ENCODE measurements at places on chromosomes 5 and 9. TPM values are rescaled to one million over a fixed set of nuclear protein-coding genes. Genes with fewer than 3 reads are reported as not detected.

The LHX3 gene
- polyA plus RNA-seq, result not detected

The ACER2 gene
- polyA plus RNA-seq, result 0.99 TPM

The PCA3 gene
- 0.83 TPM for polyA plus RNA-seq

The RALGPS1 gene
- 8.8 TPM for polyA plus RNA-seq

The NFX1 gene
- 31.2 TPM for polyA plus RNA-seq

The VDAC1 gene
- 229 TPM for polyA plus RNA-seq

The PCDHGA9 gene
- polyA plus RNA-seq, result 4.3 TPM

The CHSY3 gene
- 6.8 TPM for polyA plus RNA-seq

The OTP gene
- not detected for polyA plus RNA-seq

The CNTFR gene
- 67.9 TPM for polyA plus RNA-seq

The GABRG2 gene
- polyA plus RNA-seq, result not detected

The UNC13B gene
- 20.9 TPM for polyA plus RNA-seq

- DNase-seq, result no peak
These were observed 92.9 kb upstream of the RASGRF2 start for GRCh38 chr5:80867233-80867632.

DNA sequence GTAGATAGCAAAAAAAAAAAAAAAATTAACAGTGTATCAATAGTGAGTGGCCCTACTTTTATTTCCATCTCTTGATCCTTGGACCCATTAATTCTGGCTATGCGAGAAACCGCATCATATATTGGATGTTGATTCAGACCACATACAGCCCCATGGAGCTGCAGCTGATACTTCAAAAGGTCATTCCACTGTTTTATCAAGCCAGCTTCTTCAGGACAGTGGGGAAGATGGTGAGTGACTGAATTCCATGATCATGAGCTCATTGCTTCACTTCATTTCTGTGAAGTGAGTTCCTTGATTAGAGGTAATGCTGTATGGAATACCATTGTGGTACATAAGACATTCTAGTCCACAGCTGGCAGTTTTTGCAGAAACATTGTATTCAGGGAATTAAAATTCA is 222.9 kb upstream of the MEF2C start:
- DNase-seq, result no peak

GRCh38 chr5:45038366-45038987 is 229.7 kb downstream of the MRPS30 start:
- DNase-seq, result peak; percentile 15

DNA sequence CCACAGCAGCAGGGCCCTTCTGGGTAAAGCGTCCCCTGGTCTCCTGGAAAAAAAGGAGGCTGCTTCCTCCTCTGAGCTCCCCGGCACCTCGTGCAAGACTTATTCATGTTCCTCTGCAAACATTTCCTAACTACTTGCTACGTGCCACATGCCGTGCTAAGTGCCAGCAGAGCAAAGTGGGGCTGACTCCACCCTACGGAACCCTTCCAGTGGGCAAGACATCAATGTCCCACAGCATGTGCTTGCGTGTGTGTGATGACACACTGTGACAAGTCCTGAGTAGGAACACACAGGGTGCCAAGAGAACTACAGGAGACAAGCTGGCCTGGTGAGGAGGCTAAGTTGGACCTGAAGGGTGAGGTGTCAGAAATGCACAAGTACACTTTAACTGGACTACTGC is 57.4 kb downstream of the SEMA4D start:
- DNase-seq, result no peak

DNA sequence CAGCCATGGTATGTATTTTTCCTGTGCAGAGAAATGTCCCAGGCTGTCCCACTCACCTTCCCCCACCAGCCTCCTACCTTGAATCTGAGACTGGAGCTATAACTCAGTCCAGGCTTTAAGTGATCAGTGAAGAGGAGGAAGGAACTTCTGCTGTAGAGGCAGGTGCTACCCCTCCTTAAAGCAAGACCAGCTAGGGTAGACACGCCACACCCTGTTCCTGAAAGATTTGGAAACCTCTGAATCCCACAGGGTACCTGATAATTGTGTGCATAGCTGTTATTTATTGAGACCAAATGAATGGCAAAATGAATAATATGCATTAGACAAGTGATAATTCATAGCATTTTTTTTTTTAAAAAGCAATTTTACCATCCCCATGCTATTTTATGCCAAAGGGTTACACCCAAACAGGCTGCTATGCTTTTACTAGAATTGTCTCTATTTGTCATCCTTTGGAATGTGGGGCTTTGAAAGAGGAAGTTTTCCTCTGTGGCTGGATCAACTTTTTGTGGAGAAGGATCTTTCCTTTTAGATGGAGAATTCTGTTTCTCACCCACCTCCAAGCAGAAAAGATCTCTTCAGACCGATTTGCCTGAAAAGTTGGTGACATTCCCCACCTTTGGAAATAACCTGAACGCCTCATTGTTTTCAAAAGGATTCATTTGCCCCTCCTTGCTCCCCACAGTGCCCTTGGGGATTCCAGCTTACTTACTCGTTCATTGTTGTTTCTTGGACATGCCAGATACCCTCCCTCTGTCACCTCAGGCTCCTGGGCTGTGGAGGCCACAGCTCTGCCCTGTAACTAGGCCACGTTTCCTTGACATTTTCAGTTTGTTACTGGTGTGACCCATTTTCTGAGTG is 248.7 kb downstream of the NR3C1 start:
- DNase-seq, result peak; percentile 40

DNA sequence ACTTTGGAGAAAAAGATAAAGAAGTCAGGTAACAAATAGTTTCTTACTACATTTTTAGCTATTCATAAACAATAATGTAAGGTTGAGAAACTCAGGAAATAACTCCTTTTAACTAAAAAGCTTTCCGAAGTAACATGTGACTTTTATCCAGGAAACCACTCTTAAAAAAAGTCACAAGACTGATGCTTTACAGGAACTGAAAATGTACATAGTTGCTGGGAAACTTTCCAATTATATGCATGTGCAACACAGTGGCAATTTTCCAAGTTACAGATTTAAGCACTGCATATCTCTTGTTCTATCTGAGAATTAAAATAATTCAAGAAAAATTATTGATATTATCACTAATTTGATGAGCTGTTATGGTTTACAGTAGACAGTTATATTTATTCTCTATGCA is 105.2 kb downstream of the CDH10 start:
- peak; percentile 40 for DNase-seq

DNA sequence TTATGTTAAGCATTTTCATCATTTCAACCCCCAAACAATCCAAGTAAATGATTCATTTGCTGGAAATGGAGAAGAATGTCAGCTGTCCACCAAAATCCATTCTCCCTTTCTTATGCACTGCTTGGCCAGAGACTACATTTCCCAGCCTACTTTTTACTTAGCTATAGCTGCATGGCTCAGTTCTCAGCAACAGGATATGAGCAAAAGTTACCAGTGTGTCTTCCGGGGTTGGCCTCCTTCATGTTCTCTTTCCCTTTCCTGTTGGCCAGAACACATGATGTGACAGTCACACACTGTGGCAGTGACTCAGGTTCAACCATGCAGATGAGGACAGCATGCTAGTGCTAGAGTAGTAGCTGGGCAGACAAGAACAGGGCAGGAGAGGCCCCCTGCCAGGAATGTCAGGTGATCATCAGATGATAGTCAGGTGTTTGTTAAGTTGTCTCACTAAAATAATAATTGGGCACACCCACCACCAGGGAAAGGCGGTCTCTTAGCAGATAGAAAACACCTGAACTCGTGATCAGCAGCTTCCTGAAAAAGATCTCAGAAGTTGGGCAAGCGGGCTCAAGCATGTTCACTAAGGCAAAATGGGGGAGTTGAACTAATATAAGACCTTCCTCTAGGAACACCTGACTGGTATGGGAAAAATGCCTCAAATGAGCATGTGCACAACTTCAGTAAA is 12.2 kb downstream of the GPR150 start:
- DNase-seq, result no peak

DNA sequence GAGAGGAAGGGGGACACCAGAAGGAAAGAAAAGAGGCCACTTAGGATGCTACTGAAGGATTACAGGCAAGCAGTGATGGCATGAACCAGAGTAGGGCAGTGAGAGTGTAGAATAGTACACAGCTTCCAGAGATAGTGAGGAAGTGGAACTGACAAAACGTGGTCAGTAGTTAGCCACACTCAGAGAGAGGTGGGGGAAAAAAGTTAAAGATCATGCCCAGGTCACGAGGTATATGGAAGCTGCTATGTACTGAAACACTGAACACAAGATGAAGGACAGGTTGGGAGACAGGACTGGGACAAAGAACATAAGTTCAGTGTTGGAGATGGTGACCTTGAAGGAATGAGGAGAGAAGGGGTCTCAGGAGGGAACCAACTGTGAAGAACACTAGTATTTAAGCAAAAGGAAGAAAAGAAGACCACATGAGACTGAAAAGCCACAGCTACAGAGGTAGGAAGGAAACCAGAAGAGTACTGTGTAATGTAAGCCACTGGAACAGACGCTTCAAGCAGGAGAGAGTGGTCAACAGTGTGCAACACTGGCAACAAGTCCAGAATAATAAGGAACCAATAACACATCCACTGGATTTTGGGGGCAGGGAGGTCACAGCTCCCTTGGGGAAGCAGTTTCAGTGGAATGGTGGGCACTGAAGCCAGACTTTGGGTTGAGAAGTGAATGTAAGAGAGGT is 45.5 kb downstream of the ELL2 start:
- no peak for DNase-seq

DNA sequence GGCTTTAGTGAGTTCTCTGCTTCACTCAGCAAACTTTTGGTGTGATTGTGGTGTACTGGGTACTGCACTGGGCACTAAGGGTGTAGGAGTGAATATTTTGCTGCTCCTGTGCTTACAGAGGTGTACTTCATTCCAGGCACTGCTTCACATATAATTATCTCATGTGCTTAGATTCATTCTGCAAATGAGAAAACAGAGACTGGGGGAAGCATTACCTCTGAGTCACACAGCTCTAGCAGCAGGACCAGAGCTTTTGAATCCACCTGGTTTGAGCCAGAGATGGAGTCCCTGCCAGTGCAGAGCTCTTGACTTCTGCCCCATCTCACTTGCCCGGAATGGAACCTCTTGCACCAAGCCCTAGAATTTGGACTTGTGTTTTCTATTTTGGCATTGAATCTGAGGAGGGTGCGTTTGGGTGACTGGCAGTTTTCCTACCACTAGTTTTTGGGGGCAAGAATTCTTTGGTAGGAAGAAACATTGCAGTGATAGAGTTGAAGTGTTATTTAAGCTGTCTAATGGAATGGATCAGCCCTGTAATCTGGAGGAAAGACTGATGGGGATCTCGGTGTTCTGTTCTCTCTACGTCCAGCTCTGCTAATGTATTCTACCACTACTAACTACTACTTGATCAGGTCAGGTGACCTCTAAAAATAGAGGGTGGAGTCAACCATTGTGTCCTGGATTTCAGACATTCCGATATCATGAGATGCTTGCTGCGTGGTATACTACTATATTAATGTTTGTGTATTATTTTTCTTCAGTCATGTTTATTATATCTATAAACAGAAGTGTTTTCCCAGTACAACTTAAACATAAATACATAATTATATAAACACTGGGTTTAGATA is 2.5 kb downstream of the ARHGAP26 start:
- DNase-seq, result no peak

DNA sequence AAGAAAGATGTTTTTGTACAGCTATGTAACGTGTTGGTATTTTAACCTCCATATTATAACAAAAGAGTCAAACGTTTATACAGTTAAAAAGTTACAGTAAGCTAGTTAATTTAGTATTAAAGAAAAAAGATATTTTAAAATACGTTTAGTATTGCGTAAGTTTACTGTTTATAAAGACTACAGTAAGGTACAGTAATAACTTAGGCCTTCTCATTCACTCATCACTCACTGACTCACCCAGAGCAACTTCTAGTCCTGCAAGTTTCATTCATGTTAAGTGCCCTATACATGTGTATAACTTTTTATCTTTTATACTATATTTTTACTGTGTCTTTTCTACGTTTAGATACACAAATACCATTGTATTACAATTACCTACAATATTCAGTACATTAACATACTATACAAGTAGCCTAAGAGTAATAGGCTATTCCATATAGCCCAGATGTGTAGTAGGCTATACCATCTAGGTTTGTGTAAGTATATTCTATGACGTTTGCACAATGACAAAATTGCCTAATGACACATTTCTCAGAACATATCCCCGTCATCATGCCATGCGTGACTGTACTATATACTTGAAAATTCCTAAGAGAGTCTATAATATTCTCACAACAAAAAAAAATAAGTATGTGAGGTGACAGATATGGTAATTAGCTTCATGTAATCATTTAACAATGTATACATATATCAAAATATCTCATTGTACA is 33.8 kb downstream of the ERP44 start:
- DNase-seq, result peak; percentile 43

Data from muscle of back (tissue), 13 donors.